ENCODE measurements at places on chromosomes 2 and 18.

GRCh38 chr2:9076210-9076609 is 72.7 kb upstream of the MBOAT2 start:
- DNase-seq: no peak

GRCh38 chr2:142815375-142815774 is 62.1 kb upstream of the KYNU start:
- DNase-seq: no peak

GRCh38 chr2:147712051-147712450 is 132.8 kb upstream of the ACVR2A start:
- no peak for DNase-seq

DNA sequence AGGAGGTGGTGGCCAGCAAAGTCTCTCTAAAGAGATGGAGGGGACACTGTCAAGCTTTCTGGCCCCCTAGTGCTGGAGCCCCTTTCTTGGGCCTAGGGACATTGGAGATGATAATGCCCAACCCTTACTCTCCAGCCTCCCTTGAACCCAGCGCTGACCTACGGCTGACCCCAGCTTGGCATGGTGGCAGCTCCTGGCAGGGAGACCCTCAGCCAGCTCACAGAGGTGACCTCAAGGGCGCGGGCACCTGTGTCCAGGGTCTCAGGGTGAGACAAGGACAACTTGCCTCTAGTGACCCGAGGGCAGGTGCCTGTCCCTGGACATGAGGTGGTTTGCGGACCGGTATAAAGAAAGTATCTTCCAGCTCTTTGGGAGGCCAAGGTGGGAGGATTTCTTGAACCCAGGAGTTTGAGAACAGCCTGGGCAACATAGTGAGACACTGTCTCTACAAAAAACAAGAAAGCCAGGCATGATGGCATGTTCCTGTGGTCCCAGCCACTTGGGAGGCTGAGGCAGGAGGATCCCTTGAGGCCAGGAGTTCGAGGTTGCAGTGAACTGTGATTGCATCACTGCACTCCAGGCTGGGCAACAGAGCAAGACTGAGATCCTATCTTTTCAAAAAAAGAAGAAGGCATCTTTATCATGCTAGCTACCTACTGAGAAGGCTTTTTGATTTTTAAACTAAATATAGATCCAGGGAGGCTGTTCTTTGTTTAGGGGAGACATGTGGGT is 3.3 kb upstream of the PER2 start:
- DNase-seq: no peak

DNA sequence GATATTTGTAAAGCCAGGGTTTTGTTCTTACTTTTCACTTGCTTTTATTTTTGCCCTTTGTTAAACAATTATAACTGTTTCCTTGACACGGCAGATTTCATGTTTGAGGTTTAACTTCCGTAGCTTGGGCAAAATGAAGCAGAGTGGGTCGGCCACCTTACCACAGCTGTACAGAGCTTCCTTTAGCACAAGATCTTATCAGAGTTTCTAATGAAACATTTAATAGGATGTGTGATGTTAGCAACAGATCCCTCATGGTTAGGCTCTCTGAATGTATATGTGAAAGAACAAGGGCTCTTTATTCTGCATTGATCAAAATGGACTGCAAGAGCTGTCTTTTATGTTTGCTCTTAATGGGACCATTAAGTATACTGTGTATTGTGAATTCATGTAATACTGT is 22.3 kb downstream of the RNF125 start:
- DNase-seq: no peak

DNA sequence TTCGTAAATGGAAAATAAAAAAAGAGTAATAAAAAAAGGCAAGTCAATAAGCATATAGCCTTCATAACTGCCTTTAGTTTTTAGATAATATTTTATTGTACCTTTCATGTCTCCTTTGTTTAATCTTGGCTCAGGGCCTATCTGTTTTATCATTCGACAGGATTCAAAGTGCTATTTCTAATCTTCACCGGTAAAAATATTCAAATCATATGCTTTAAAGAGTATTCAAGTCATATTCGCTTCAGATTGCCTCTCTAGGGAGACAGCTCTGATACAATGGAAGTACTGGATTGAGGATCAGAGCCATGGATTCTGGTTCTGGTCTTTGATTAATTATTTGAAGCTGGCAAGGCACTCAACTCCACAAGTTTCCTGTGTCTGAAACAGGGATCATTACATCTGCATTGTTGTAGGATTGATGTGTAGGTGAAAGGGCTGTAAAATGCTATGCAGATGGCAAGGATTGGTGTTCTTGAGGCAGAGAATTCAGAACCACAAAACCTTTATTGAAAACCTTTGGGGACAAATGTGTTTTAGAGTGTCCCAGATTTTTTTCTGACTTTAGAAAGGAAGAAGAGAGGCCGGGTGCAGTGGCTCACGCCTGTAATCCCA is 84.3 kb upstream of the RAPH1 start:
- no peak for DNase-seq

DNA sequence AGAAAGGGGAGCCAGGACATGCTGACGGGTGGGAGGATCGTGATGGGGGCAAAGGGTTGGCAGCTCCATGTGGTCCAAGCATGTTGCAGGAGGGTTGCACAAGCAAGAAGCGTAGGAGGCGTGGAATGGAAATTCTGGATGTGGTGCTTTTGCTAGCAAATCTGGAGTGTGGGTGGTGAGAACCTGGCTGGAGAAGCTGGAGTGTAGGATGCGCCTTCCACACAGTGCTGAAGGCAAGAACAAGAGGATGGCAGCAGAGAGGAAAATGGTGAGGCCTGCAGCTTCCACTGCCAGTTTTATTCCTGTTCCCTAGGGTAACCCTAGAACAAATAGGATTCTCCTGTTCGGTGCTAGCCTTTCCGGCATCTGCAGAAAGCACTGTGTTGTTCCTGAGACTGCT is 22.4 kb downstream of the CREG2 start:
- no peak for DNase-seq

DNA sequence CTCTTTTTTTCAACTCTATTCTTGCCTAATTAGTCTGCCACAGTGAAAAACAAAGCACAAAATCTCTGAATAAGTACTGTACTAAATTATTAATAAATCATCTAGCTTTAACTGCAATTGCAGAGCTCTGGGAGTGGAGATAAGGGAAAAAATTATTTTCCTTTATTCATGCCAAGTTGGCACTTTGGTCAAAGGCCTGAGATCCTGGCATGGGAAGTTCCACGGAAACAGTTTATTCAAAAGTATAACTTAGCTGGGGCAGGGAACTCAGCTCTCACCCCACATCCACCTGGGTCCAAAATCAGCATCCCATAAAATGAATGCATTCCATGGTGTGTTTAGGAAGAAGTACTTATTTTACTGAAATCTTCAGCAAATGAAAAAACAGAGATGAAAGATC is 185.2 kb upstream of the APCDD1 start:
- no peak for DNase-seq

GRCh38 chr2:8544786-8545694 is 136.8 kb upstream of the ID2 start:
- DNase-seq: no peak

- DNase-seq: no peak
These were observed 62.6 kb downstream of the C18orf63 start for GRCh38 chr18:74378179-74378682.
